ENCODE measurements at places on chromosomes 5 and 9.

- DNase-seq, result no peak
Measured at GRCh38 chr5:136006164-136006563, 22.6 kb upstream of the TGFBI start.

- no peak for DNase-seq
Measured at GRCh38 chr5:139552893-139553575, 8.1 kb upstream of the UBE2D2 start.

DNA sequence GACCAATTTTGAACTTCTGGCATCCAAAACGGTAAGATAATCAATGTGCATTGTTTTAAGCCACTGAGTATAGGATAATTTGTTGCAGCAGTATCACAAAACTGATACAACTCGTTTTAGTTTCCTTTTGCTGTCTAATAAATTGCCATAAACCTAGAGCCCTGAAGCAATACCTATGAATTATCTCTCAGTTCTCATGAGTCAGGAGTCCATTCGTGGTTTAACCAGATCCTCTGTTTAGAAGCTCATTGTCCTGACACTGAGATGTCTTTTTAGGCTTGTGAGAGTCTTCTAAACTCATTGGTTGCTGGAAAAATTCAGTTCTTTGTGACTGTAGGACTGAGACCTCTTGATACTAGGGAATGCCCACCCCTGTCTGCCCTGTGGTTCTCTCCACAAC lies 262.9 kb downstream of the SEMA5A start:
- no peak for DNase-seq

DNA sequence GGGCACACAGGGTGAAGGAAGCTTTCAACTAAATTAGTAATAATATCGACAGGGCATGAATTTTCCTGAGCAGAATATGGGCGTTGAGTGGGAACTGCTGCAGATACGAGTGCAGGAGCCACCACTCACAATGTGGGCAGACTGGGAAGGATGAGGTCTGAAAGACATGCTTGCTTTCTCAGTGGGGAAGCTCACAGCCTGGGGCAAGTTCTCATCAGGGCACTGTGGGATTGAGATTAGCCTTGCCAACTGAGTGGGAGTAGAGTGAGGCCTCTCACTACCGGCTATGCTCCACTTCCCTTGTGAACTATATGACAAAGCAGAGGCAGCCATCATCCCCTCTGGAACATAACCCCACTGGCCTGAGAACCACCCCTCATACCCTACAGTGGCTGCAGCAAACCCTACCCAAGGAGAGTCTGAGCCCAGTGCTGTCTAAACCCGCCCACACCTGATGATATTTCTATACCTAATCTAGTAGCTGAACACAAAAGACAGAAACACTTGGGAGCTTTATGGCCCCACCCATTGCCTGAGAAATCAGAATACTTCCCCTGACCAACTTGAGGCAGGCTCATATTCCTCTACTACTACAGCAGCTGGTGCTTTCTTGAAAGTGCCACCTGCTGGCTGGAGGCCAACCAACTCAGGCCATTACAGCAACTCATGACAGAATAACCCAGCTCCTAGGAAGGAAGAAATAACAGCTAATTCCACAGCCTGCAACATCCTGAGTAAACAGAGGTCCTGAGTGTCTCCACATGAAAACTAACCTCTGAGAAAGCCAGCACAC lies 173.7 kb upstream of the SPEF2 start:
- DNase-seq, result no peak

DNA sequence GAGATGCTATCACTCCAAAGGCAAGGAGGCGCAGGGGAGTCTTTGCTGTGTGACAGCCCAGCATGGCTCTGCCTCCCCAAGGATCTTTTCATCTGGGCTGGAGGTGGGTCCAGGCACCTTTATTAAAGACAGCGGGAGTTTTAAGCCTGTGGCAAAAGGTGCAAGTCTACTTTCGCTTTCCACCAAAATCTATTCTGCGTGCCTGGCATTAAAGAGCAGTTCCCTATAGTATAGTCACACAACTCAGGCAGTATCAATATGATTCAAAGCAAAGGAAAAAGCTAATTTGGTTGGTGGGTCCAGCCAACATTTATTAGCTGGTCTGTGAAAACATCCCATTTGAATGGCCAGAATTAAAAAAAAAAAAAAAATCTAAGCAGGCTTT lies 398.7 kb downstream of the EBF1 start:
- DNase-seq, result no peak

GRCh38 chr5:77767301-77767700 lies 8.8 kb downstream of the TBCA start:
- no peak for DNase-seq

- no peak for DNase-seq
Measured at GRCh38 chr9:3875361-3876132, 349.7 kb upstream of the RFX3 start.

DNA sequence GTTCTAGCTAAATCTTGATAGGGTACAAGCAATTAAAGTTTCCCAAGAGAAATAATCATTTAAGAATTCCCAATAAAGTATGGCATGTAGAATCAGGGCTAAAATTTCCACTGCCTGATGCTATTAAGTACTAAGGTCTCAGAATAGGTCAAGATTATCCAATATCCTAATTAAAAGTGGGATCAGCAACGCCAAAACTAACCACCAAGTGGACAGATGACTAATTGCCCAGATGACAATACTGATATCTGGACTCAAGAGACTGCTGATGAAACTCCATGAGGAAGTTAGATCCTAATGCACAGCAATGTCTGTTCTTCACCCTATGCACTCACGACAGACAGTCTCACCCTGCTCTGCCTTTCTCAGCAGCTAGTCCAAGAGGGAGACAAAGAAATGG lies 14.3 kb downstream of the DEPDC1B start:
- DNase-seq, result no peak

DNA sequence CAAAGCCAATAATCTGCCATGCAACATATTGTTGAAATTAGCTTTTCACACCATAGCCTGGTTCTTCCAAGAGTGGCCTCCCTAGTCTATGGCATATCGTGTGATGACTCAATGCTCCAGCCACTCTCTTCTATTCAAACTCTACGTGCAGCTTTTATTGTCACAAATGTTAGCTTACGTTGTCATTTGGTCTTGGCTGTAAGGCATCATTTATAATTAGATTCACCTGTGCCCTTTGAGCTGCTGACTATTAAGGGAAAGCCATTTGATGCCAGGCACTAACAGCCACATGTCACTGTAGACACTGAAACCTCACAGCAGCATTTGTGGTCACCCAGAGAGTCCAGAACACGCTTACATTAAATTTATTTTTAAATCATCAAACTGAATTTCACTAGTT lies 66.8 kb downstream of the APBA1 start:
- DNase-seq, result no peak

DNA sequence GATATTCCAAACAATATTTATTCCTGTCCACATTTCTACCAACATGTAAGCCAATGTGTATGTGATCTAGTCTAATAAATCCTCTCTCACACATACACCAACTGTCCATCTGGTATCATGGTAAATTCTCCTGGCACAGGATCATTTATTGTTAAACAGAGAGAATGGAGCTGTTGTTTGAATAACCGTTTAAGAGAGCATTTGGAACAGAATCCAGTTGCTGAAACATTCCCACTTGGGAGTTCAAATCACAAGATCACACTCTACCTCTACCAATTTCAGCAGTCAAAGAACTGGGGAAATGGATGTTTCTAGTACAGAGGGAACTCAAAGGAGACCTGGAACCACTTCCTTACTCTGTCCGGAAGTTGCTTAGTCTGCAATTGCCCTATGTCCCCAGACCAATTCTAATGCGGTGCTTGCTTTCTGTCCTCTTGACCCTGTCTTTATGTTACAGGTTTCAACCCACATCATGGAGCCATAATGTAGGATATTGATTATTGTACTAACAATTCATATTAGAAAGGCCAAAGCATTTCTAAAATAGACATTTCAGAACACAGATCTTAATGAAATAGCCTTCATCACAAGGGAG lies 488.4 kb downstream of the SEMA5A start:
- DNase-seq, result no peak

- DNase-seq, result no peak
Measured at GRCh38 chr5:113053511-113053995, 77.0 kb downstream of the DCP2 start.

DNA sequence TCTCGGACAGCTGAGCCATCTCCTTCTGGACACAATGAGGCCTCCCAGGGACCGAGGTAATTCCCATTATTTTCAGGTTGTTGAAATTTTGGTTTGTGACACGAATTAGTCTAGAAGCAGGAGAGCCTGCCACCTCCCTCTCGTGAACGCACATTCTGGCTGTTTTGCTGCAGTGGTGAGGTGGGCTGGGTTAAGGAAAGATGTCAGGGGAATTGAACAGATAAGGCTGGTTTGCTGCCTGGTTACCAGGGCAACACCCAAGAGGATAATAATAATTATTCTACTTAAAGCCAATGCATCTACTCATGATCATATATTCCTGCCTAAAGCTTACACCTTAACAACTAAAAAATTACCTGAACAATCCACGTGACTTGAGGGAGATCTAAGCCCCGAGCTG lies 38.1 kb downstream of the DDX31 start:
- no peak for DNase-seq

DNA sequence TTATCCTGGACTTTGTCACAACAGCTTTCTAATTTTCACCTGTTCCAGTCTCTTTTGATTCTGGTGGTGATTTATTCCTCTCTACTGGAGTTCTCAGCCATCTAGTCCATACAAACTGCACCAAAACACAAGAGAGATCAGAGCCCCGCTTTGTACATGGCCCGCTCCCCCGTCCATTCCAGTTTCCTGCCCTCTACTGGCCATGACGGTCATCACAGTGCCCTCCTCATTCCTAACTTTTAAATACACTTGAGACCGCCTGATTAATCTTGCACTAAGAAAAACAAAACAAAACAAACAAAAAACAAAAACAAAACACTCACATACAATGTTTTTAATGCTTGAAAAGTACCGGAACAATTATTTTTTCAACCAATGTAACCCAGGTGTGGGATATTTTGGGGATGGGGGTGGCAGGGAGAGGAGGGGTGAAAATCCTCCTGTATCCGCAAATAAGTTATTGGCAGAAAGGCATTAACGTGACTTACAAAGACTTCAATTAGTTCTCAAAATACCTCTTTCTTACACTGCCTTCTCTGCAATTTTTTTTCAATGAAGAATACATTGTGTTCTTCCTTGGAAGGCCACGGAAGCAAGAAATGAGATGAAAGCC lies 84.8 kb upstream of the PAM start:
- no peak for DNase-seq

DNA sequence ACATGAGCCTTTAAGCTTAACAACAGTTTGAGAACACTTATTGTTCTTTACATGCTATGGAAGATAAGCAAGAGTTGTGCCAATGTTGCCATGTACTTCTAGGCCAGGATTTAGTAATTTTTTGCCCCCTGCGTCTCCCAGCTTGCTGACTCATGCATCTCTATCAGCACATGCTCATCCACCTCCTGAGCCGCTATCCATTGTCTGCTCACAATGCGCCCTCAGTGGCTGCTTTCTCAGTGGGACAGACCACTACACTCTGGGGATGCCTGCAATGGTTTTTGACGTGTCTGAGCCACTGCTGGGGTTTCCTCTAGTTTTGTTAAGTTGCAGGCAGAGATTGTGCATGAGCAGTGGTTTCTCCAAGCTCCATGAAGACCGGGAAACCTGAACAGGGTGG lies 50.9 kb upstream of the PHF2 start:
- peak; percentile 23 for DNase-seq

- DNase-seq, result no peak
Measured at GRCh38 chr5:21184581-21184980, 1196.6 kb upstream of the CDH18 start.

DNA sequence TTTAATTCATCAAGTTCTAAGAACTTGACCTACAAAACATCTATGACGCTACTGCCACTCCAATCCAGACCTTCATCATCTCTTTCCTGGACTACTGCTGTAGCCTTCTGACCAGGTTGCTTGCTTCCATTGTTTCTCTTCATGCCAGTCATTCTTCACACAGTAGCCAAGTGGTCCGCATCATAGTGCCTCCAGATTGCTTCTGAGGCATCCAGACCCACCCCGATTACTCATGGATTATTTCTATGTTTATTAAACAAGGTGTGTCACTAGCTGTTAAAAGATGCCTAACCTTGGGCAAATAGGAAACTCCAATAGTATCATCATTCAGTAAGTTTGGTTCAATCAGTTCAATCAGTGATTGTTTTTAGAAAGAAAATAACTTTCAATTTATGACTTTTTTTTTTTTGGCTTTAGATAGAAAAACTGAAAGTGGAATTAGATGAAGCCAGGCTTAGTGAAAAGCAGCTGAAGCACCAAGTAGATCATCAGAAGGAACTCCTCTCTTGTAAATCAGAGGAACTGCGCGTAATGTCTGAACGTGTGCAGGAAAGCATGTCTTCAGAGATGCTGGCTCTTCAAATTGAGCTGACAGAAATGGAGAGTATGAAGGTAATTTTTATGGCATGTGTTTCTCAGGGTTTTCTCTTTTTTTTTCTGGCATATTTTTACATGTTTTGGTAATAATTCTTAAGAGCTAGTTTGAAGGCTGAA lies 9.5 kb downstream of the SPDL1 start:
- no peak for DNase-seq

GRCh38 chr9:89436963-89437625 lies 60.8 kb downstream of the SEMA4D start:
- no peak for DNase-seq

- DNase-seq, result no peak
Measured at GRCh38 chr5:9470410-9470809, 75.5 kb downstream of the SEMA5A start.

DNA sequence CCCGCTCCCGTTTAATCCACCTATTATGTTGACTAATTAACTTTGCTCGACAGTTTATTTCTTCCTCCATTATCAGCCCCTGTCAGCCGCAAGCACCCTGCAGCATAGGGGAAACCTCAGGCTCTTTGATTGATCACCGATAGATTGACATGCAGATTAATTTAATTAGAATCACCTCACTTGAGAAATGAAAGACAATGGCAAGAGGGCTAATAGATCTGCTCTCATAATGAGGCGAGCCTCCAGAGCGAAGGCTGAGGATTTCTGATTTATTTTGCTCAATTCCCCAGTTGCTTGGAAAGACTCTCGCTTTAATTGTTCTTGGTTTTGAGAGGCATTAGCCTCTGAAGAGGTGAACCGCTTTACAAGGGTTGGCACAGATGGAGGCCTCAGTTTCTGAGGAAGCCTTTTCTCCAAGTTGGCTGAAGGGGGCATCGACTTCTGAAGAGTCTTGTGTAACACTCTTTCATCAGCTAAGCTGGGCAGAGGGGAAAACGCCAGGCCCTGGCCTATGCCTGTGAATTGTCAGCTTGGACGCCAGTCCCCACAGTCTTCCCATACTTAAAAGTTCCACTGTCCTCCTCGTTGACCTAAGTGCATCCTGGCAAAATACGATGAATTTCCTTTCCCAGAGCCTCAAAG lies 275.4 kb downstream of the EBF1 start:
- no peak for DNase-seq

DNA sequence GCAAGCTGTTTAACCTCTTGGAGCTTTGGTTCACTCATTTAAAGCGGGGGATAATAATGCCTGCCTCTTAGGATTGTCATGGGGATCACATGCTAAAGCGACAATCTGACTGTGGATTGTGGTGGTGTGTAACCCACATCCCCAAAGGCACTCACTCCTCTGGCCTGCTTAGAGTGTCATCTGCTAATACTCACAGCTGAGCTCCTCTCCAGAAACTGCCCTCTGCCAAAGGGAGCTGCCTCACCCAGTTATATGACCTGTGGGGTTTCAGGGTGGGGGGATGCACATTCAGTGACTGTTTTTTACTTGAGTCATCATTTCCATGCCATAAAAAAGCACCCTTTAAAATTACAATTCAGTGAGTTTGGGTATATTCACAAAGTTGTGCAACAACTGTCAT lies 110.0 kb upstream of the SPOCK1 start:
- DNase-seq, result no peak

GRCh38 chr5:4216142-4216541 lies 620.5 kb downstream of the IRX1 start:
- DNase-seq, result no peak

All from hypothalamus (tissue), 51 donors.